NCI-H1694 treated with DMSO at 0.1 percent for 48 hours (cell line): ENCODE measurements at places on chromosomes 2 and 18.
A peak's percentile ranks its signal among the peaks of the same experiment; 100 is the strongest.

- DNase-seq: no peak
Measured at GRCh38 chr2:216791303-216791702, 68.6 kb downstream of the TNP1 start.

DNA sequence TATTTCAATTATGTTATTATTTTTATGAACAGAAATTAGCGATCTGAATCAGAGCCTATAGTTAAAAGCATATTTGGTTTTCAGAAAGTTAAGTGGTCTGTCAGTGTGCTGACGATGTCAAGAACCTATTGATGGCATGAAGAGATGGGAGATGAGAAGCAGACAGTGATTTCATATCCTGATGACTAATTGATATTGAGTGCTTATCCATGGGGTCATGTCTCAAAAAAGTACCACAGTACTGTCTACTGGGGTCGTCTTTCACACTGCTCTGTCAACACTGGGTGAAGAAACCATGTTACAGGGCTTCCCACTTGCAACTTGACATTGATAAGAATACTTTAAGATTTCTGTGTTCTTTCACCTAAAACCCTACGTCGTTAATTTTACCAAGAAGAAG lies 297.1 kb downstream of the AFF3 start:
- no peak for DNase-seq

DNA sequence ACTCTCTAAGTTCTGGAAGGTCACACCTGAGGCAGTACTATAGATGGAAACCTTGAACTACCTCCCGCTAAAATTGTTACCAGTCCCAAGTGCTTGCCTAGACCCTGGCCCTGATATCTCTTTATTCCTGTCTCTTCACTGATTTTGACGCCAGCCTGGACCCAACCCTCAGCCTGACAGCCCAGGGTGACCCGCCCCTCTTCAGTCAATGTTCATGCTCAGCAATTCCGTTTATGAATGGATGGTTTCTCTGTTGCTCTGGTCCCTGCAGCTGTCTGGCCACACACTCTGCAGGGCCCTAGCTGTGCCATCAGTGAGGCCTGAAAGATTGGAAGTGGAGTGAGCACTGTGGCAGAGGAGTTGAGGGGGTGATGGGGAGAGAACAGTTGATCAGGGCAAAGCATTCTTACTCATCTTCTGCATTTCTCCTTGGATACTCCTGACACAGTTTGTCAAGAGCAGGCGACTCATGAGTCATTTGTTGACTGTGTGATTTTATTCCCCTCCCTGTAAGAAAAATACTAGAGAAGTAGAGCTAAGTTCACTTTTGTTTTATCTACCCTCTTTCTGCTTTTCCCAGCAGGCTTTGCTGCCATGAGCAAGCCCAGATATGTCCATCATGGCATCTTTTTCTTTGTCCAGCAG lies 46.0 kb downstream of the NPAS2 start:
- DNase-seq: no peak

- DNase-seq: no peak
Measured at GRCh38 chr2:208034503-208035140, 9.3 kb upstream of the PLEKHM3 start.

DNA sequence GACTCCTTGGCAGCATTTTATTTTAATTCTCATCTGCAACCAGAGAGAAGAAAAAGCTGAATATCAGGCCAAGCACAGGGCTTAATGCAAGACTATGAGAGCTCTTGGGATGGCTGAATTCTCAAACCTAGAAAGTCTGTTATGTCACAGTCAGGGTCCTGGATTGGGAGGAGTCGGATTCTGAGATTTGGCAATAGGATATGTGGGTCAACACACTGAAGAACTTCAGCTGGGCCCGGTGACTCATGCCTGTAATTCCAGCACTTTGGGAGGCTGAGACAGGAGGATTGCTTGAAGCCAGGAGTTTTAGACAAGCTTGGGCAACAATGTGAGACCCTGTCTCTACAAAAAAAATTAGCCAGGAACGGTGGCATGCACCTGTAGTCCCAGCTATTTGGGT lies 102.4 kb downstream of the COL3A1 start:
- DNase-seq: no peak

- no peak for DNase-seq
Measured at GRCh38 chr2:176491172-176491904, 222.1 kb downstream of the MTX2 start.

DNA sequence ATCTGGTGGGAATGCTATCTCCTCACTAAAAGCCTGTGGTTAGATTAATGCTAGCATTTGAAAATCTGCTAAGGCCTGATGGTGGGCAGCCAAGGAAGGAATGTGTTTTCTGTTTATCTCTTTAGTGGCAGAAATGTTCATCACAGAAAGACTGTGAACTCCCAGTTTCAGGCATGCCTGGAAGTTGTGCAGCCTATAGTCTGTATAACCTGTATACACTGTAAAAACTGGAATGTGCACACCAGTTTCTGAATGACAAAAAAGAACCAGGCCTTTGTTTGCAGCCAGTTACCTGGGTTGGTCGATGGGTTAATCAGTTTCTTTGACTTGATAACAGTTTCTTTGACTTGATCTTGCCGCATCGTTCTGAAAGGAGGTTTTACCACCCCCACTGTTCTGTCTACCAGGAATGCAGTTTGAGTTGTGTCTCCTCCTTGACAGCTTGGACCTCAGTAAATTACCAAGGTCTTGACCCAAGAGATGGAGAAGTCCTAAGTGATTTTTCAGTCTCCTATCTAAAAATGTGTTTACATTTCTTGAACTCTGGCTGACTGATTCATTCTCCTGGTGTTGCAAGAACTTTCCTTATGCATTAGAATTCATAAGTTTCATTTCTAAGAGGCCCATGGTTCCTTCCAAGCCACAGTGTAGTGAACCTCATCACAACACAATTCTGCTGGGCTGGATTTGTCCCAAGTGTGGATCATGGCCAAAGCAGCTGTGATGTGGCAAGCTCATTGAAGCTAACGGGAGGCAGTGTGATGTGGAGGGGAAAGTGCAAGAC lies 62.2 kb downstream of the KIAA2012 start:
- DNase-seq: no peak

GRCh38 chr2:157733263-157733662 lies 104.6 kb upstream of the ACVR1C start:
- DNase-seq: no peak

GRCh38 chr2:240356700-240357640 lies 78.5 kb upstream of the GPC1 start:
- no peak for DNase-seq

DNA sequence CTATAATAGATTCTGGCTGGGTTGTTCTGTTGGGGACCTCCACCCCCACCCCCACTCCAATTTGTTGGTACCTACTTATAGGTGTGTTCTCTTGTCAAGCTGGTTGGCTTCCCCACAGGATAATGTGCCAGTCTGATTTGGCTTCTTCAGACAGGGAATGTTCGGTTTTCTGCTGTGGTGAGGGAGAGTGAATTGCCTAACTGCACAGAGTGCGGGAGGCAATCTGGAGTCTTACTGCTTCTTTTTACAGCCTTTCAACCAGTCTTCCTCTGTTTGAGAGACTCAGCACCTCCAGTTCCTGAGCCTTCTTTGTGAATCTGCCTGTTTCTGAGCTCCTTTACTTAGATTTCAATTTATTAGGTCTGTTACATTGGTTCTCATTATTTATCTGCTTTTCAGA lies 27.4 kb upstream of the SNORC start:
- no peak for DNase-seq

- no peak for DNase-seq
Measured at GRCh38 chr2:141767691-141768090, 363.1 kb downstream of the LRP1B start.

GRCh38 chr2:72539071-72539552 lies 286.7 kb downstream of the EXOC6B start:
- no peak for DNase-seq

GRCh38 chr18:56575819-56576663 lies 62.4 kb downstream of the TXNL1 start:
- DNase-seq: peak; percentile 43

- DNase-seq: no peak
Measured at GRCh38 chr2:115480741-115481140, 1038.3 kb downstream of the DPP10 start.

DNA sequence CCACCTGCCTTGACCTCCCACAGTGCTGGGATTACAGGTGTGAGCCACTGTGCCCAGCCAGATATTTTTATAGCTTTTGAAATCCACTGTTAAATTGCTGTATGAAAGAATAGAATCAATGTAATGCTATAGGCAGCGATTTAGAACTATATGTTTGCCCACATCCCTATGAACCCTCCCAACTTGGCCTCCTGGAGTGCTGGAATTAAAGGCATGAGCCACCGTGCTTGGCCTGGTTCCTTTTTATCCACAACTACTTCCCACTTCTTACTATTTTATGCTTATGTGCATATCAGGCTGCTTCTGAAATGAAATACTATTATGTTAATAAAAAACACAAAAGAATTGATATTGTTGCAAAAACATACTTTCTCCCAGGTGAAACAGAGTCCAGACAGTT lies 11.6 kb upstream of the PTPN2 start:
- DNase-seq: no peak

GRCh38 chr2:96089356-96090195 lies 26.8 kb downstream of the ADRA2B start:
- DNase-seq: no peak

DNA sequence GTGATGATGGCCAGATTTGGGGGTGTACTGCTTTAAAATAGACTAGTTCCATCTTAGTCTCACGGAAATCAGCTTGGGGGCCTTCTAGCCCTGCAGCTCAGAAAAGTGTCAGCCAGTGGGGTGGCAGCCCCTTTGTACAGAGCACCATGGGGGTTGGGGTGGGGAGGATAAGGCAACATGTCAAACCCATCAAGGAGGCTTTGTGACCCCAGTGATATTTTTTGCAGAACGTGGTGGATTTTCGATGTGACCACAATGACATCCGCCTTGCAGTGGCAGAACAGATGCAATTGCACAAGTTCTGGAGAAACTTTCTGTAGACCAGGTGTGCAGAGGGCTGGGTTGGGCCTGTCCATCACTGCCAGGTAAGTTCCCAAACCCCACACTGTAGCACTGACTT lies 3.0 kb upstream of the CD8A start:
- no peak for DNase-seq

- no peak for DNase-seq
Measured at GRCh38 chr2:227204452-227204851, 40.0 kb downstream of the COL4A3 start.
